AG09309 (cell line): ENCODE measurements at places on chromosomes 4 and X.

DNA sequence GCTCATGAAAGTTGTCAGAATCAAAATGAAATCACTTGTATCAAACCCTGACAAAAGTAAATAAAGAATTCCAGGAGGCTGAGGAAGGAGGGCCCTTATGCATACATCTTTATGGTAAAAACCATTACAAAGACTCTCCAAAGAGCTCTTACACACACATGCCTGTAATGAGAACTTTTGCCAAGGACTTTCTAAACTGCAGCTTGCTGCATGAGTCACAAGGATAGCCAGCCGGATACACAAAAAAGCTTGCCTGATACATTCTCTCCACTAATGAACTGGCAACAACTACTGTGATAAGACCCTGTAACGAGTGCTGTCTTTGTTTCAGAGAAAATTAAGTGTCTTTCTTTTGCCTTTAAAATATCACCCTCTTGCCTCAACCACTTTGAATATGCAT lies 618.1 kb downstream of the PPP4R3C start:
- DNase-seq: no peak

DNA sequence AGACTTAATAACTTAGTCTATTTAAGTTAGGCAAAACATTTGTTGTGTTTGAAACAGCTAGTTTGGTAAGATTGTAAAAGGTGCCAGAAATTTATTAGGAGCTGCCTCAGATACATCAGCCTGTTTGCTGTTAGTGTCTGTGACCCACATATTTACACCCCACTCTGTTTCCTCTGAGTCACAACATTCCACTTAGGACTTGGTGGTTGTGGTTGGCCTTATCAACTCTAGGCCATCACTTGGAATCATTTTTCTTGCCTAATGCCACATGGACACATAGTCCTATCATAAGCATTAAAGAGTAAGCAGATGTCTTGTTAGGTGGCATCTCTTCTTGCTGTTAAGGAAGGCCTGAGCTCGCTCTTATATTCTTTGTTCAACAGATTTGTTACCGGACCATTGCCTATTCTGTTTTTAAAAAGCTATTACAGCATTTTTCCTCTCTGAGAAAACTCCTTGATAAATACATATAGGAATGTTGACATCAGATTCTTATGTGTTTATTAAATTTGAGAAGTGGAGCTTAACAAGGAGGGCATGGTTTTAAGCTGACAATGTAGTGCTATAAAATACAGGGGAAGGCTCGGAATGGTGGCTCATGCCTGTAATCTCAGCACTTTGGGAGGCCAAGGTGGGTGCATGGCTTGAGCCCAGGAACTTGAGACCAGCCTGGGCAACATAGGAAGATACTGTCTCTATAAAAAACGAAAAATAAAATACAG lies 51.2 kb upstream of the PGRMC2 start:
- DNase-seq: peak; percentile 86

DNA sequence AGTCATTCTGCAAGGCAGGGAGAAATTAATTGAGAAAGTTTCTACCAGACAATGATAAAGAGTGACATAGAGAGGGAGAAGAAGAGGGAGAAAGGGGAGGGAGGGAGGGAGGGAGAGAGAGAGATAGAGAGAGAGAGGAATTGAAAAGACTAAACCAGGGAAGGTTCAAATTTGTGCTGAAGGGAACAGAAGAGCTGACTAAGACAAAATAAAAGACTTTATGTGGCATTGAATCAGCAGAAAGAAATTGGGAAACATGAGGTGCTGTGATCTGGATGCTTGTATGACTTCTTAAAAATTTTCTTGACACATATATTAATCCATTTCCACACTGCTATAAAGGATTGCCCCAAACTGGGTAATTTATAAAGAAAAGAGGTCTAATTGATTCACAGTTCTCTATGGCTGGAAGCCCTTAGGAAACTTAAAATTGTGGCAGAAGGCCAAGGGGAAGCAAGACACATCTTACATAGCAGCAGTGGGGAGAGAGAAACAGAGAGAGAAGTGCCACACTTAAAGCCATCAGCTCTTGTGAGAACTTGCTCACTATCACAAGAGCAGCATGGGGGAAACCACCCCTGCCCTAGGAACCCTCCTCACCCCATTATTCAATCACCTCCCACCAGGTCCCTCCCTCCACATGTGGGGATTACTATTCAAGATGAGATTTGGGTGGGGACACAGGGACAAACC lies 13.5 kb upstream of the CXCL6 start:
- DNase-seq: no peak

- DNase-seq: no peak
Observed at GRCh38 chr4:65973186-65973585, 302.9 kb upstream of the EPHA5 start.

DNA sequence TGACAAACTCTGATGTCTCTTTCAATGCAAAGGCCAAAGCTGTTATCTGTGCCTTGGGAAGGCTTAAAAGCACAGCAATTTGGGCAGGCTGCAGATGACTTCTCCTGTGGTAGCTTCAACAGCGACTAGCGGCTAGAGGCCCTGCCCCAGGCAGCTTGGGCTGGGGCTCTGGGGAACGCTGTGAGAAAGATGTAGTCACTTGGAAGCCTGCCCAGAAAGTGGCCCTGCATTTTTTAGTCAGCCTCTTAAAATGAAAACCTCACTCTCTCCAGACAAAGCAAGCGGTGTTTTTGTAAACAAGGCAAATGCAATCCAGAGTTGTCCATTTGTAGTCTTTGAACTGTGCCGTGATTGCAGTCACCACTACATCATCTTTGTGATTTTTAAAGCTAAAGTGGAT lies 27.5 kb downstream of the PCYT1B start:
- DNase-seq: peak; percentile 5

DNA sequence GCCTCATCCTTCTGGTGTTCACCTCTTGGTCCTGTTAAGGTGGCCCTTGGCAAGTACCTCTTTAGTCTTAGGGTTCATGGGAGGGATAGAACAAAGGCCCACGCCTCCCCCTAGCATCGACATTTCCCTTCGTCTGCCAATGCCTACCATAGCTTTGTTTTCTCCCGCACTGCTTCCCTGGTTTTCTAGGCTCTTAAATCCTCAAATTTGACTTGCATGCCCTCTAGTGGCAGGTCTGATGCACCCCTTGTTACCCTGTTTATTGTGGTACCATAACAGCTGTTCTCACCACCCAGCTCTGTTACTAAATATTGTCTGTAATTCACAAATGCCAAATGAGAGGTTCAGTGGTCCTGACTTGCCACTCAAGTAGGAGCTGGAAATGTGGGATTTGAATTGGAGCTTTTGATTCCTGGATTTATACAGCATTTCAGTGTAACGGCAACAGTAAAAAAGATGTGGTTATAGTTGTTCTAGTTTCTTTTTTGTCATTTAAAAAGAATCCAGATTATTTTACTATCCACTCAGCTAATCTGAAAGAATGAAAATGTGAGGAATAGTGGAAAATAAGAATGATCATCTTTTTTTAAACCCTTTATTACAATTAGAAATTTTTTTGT lies 100.1 kb downstream of the REPS2 start:
- DNase-seq: peak; percentile 35

DNA sequence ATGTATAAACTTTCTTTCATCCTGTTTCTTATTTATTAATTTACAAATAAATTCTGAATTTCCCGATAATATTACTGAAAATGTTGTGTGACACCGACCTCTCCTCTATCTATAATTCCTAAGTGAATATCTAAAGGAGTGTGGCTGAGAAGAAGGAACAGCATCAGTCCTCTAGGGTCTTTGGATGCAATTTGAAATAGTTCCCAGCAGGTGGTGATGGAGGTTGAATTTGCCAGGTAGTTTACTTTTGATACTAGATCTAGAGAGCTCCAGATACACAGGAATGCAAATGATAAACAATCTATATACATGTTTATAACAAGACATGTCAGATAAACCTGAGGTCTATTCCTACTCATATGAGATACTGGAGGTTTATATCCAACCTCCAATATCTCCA lies 305.4 kb downstream of the PCDH18 start:
- DNase-seq: no peak

DNA sequence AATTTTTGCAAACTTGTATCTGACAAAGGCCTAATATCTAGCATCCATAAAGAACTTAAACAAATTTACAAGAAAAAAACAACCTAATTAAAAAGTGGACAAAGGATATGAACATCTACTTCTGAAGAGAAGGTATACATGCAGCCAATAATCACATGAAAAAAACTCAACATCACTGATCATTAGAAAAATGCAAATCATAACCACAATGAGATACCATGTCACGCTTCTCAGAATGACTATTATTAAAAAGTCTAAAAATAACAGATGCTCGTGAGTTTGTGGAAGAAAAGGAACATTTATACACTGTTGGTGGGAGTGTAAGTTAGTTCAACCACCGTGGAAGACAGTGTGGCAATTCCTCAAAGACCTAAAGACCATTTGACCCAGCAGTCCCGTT lies 24.0 kb downstream of the CEP44 start:
- no peak for DNase-seq

GRCh38 chr4:156169011-156169410 lies 215.3 kb upstream of the CTSO start:
- DNase-seq: peak; percentile 83

DNA sequence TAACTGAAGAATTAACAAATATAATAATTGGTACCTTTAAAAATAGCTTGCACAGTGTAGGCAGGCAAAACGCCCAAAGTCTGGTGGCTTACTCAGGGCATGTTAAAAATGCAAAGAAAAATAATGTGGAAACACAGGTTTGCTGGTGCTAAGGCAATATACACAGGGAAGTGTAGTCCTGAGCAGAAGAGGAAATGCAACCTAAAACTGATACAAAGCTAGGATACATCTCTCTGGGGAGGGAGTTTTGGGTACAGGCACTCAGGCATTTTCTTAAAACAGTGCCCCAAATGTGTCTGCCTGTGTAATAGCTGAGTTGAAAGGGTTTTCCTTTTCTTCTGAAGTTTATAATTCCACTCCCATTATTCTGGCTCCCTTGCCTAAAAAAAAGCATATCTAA lies 47.4 kb downstream of the TMPRSS11E start:
- DNase-seq: no peak

- DNase-seq: no peak
Observed at GRCh38 chr4:113371111-113371510, 321.7 kb downstream of the ANK2 start.

- DNase-seq: no peak
Observed at GRCh38 chrX:11792461-11793421, 34.7 kb downstream of the MSL3 start.

DNA sequence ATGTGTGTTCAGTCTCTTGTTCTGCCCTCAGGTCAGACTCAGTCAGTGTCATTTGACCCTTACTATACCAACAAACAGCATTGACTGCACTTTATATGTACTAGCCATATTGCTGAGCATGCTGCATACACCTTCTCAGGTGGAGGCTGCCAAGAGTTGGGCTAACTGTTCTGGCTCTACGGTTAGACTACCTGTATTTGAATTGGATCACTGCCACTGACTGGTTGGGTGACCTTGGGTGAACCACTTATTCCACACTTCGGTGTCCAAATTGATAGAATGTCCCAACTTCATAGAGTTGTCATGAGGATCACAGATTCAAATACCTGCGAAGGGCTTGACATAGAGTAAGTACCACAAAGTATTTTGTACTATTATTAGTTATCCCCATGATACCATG lies 91.2 kb upstream of the GPR50 start:
- no peak for DNase-seq

- no peak for DNase-seq
Observed at GRCh38 chr4:144648042-144648441, 2.1 kb downstream of the HHIP start.

DNA sequence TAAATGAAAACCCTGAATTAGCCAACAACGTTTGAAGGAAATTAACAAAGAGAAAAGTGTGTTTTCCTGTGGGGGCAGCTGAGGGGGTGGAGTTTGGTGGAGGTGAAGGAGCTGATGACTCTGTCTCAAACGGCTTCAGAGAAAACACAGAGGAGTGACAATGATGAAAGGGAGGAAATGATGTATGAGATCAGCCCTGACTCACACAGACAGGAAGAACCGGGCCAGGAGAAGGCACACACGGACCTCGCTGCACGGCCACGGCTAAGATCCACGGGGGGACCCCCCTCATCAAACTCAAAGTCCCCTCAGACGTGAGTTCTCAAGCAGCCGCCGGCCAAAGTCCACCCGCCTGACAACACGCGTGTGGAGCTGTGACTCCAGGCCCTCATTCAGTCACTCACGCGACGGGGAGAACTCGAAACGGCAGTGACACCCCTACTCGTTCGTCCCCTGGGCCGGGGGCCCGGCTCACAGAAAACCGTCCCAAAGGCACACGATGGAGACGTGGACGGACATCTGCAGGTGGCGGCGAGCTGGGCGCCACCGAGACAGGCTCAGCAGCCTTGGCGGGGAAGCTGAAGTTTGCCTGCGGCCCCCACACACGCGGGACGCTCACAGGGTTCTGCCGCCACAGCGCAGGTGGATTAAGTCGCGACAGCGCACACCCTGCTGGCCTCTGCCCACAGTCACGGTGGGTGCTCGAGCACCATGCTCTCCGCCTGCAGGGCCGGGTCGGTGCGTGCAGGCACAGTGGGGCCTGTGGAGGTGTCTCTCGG lies 28.8 kb downstream of the PPP2R3B start:
- DNase-seq: no peak

DNA sequence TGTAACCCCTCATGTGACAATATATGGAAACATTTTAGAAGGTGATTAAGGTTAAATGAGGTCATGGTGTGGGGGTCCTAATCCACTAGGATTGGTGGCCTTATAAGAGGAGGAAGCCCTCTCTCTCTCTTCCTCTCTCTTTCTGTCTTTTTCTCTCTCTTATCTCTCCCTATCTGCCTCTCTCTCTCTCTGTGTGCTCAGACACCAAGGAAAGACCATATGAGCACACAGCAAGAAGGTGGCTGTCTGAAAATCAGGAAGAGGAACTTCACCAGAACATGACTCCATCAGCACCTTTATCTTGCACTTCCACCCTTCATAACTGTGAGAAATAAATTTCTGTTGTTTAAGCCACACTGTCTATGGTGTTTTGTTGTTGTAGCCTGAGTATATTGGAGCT lies 1472.2 kb downstream of the PCDH7 start:
- no peak for DNase-seq

- no peak for DNase-seq
Observed at GRCh38 chr4:110621328-110621812, 1.5 kb downstream of the PITX2 start.

GRCh38 chrX:35800474-35800873 lies 2.3 kb downstream of the MAGEB16 start:
- DNase-seq: no peak

DNA sequence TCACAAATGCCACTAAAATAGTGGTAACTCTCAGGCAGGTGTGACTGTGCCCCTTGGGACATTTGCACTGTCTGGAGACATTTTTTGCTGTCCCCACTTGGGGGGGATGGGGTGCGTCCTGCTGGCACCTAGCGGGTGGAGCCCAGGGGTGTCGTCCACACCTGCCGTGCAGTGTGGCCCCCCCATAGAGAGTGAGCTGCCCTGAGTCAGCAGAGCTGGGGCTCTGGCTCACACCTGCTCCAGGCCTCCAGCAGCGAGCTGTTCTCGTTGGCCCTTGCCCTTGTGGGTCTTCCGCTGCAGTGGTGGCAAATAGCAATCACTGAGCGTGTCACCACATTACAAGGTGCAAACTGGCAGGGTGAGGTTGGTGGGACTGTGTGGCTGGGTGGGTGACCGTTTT lies 64.6 kb downstream of the CLDN34 start:
- no peak for DNase-seq

- DNase-seq: no peak
Observed at GRCh38 chrX:56833626-56834025, 104.6 kb downstream of the NBDY start.

- DNase-seq: peak; percentile 54
Observed at GRCh38 chr4:186829740-186830449, 106.2 kb upstream of the FAT1 start.

GRCh38 chr4:657834-658667 lies 16.0 kb downstream of the ATP5ME start:
- DNase-seq: no peak

GRCh38 chrX:74493806-74494205 lies 72.5 kb downstream of the SLC16A2 start:
- no peak for DNase-seq
